Esophagus muscularis mucosa (tissue), 4 donors: ENCODE measurements at places on chromosomes 4 and X. TPM values are rescaled to one million over a fixed set of nuclear protein-coding genes. Genes with fewer than 3 reads are reported as not detected.

DNA sequence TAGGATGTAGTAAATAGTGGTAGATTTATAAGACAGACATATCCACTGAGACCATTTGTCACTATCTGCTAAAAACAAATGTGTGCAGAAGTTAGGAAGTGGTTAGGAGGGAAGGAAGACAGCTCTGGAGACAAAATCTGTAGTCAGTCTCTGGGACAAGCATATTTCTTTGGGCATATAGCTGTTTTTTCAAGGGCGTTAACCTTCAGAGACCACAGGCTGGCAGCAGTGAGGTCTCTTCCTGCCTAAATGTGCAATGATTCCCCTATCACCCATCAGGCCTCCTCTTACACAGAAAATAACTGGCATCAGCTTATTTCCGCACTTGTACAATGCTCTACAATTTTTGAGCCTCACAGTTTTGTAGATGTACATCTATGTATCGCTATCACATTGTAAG lies 6.5 kb downstream of the TMEM150C start:
- no peak for DNase-seq

GRCh38 chr4:8473198-8473919 lies 32.8 kb downstream of the TRMT44 start:
- no peak for DNase-seq

DNA sequence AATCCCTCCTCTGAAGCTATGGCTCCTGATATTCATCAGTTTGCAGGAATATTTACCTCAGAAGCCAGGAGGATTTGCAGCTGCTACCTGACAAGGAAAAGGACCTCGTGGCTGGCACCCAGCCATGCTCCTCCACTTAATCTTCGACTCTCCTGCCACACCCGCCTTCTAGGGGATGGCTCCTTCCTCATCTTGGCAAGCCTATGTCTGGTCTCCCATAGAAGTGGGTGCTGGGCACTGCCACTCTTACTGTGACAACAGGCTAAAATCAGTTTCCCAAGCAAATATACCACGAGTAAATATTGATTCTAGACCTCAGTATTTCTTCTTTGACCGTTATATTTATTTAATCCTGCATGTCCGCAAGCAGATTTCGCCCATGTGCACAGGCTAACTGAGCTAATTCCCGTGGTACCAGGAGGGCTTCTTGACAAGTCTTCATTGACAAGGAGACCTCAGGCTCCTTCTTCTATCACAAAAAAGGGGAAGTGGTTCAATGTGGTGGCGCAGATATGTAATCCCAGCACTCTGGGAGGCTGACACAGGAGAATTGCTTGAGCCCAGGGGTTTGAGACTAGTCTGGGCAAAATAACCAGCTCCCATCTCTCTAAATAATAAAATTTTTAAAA lies 52.6 kb upstream of the DCTD start:
- DNase-seq: no peak

The TEC gene
- total RNA-seq: 2.1 TPM

The DIPK2B gene
- total RNA-seq: 12.5 TPM

DNA sequence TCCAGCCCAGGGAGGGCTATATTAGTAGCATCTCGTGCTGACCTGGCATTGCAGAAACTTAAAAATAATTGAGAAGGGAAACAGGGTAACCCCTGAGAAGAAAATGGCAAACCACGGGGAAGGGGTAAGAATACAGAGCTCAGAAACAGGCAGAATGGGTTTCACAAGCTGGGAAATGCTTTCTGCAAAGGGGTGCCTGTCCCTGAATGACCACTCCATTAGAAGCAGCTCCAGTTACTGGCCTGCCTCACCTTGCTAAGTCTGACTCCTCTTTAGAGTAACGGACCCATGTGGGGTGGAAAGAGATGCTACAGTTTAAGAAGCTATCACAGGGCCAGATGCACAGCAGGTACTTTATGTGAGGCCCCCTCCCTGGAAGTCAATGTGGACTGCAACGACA lies 2.5 kb downstream of the WDR1 start:
- DNase-seq: no peak

DNA sequence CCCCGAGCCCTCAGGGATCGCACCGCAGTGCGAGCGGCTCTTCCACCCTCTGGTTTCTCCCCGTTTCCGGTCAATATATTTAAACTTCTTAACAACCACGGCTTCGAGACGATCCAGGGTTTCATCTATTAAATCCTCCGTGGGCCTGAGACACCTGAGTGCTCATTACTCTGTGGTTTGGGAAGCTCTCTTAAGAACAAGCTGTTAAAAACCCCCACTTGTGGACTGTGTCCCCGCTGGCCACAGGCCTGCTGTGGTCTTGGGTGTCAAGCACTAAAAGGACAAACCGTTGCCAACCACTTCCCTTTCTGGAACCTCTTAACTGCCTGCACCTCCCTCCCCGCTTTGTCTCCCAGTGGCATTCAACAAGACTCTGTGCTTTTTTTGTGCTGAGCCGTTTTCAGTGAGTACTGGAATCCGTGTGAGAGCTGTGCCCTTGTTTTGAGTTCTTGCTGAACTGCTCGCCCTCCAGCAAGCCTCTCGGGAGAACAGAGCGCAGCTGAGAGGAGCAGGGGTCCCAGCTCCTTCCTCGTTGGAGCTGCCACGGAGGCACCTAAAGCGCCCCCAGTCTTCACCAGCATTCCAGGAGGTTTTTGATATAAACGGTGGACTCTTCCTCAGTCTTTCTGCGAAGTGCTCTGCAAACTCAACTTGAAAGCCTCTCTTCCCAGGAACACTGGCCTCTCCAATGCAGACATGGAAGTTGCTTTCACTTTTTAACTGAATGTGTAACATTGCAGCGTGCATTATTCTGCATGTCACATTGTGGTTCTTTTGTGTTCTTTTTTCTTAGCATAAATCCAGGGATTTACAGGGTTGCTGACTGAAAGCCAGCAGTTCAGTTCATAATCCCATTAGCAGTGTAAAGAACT lies 691 bp upstream of the IGFBP7 start:
- DNase-seq: peak; percentile 93

GRCh38 chr4:163495900-163496299 lies 1.4 kb downstream of the TMA16 start:
- no peak for DNase-seq

The CENPU gene
- 1.3 TPM for total RNA-seq

The OTOP1 gene
- not detected for total RNA-seq

GRCh38 chr4:2793586-2794485 lies 951 bp downstream of the SH3BP2 start:
- DNase-seq: no peak

GRCh38 chr4:140004549-140004895 lies 149.5 kb downstream of the MAML3 start:
- DNase-seq: no peak

The FAM9C gene
- total RNA-seq: not detected

GRCh38 chr4:126869967-126870366 lies 762.8 kb upstream of the INTU start:
- DNase-seq: no peak

DNA sequence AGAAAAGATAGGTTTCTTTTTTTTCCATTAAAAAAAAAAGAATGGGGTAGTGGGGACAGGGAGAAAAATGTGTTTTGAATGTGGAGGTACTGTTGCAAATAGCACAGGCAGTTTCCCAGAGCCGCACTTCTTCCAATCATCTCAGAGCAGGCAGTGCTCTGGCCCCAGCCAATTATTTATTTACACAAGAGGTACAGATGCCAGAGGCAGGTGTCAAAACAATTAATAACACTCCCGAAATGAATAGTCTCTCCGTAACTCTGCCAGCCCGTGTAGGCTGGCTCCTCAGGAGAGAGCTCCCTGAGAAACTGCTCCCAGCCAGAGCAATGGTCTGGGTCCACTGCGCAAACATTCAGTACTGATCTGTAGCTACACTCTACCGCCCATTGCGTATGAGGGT lies 130.8 kb upstream of the IL1RAPL2 start:
- no peak for DNase-seq

DNA sequence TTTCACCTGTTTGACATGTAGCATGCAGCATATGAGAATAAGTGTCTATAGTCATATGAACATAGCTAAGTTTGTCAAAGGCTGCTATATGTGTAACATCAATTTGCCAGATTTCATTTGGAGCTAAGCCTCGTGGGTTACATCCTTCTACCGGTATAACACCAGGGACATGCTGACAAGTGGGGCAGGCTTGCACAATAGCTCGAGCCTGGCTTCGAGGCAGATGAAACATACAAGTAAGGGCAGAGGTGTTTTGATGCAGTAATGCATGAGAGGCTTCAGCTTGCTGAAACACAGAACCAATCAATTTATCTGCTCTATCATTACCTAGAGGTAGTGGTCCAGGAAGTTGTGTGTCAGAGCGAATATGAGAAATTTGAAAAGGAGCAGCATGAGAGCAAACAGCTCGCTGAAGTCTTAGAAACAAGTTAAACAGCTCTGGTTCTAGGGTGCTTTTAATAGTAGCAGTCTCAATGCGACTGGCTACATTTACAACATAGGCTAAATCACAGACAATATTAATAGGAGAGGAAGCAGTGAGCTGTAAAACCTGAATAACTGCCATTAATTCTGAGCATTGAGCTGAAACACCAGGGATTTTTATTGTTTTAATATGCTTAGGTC lies 14.9 kb upstream of the UGDH start:
- no peak for DNase-seq

DNA sequence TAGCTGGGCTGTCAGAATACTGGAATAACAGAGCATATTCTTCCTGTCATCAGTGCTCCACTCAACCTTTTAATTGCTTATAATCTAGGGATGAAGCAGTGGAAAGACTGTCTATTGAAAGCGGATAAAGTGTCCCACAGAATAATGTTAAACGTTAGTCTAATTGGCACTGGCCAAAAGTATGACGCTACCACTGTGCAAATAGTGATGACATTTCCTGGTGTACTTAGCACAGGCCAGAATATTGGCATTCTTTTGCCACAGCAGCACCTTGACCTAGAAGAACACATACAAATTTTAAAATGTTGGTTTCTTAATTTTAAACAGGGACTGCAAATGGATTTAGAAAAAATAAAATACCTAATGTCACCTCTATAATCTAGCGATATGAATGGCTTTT lies 635.2 kb upstream of the SPANXN1 start:
- DNase-seq: no peak

The STK32B gene
- total RNA-seq: 3.8 TPM

The CXXC4 gene
- 1.7 TPM for total RNA-seq

The MAGEA2B gene
- not detected for total RNA-seq

The ZMAT1 gene
- 4.5 TPM for total RNA-seq

GRCh38 chr4:73299548-73300280 lies 41.1 kb upstream of the ANKRD17 start:
- DNase-seq: no peak

GRCh38 chrX:102491766-102492165 lies 20.2 kb upstream of the TCP11X2 start:
- no peak for DNase-seq

GRCh38 chr4:98653890-98654867 lies 4.2 kb downstream of the TSPAN5 start:
- DNase-seq: no peak

DNA sequence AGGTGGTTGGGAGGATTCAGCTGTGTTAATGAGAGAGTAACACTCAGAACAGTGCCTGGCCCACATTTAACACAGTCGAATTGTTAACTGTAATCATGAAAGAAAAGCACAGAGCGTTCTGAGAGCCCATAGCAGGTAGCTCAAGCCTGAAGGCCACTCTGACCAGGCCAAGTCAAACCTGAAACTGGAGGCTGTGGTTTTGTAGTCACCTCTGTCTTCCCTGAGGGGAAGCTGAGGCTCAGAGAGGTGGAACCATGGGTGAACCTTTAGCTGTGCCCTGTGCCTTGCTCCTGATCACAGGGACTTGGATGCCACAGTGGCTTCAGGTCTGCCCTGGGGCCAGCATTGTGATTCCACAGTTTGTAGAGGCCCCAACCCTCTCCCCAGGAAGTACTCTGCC lies 16.6 kb upstream of the UBA1 start:
- DNase-seq: no peak

DNA sequence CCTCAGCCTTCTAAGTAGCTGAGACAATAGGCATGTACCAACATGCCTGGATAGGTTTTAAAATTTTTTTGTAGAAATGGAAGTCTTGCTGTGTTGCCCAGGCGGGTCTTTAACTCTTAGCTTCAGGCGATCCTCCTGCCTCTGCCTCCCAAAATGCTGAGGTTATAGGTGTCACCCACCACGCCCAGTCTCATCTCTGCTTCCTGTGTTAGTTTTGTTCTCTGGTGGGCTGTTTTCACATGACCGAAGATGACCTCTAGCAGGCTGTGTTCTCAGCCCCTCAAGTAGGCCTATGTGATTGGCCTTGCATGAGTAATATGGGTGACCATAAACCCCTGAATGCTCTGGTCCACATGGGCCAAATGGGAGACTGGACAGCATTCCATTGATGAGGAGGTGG lies 56.8 kb upstream of the MSANTD1 start:
- DNase-seq: no peak

GRCh38 chr4:28310926-28311325 lies 1450.3 kb downstream of the STIM2 start:
- no peak for DNase-seq

DNA sequence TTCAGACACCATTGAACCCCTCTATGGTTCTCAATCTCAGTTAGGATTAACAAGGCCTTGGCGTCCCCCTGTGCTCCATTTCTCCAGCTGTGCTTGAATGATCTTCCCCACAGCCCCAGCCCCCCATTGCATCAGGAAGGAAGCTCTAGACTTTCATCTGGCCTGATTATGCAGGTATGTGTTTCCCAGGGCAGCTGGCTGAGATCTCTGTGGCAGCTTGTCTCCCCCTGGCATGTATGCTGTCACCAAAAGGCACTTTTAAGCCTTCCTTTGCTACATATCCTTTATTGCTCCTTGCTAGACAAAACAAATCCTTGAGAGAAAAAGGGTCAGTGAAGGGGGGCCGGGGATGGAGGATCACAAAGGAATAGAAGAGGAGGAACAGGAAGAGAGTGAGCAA lies 1056.0 kb upstream of the SLIT2 start:
- no peak for DNase-seq

GRCh38 chr4:136281889-136282288 lies 1250.4 kb downstream of the PCDH18 start:
- DNase-seq: no peak

GRCh38 chr4:19579608-19580007 lies 672.1 kb upstream of the SLIT2 start:
- no peak for DNase-seq

DNA sequence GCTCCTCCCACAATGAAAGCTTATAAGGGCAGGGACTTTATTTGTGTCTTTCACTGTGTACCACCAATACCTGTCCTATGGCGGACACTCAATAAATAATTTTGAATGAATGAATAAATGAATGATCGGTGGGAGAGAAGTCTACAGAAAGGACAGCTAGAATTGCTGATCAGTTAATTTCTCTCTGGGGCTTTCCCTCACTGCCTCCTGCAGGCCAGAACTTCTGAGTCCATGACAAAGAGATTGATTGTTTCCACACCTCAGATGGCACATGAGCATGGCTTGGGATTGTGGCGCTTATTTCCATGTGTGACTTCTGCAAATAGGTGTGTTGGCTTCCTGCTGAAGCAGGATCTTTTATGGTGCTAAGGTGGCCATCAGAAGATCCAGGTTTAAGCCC lies 6.3 kb downstream of the FAM47E start:
- no peak for DNase-seq

DNA sequence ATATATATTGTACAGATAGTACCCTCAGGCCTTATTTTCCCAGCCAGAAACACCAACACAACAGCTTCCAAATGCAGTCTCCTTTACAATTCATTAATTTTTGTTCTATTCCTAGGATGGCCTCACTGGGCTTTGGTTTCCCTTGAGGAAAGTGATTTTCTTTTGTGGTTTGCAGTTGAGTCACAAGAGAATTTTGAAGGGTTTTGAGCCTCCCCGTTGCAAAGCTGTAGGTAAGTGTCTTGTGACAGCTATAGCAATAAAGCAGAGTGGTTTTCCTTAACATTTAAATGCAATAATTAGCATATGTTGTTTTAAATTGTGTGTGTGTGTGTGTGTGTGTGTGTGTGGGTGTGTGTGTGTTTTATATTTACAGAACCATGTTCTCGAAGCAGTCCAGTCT lies 54.1 kb upstream of the WDR17 start:
- no peak for DNase-seq

The CYTL1 gene
- 2.0 TPM for total RNA-seq

The TACC3 gene
- total RNA-seq: 4.2 TPM

The CPE gene
- 116 TPM for total RNA-seq
